ENCODE measurements at places on chromosomes 5 and 9.

- no peak for DNase-seq
Measured at GRCh38 chr5:150253416-150254208, 36.0 kb downstream of the CAMK2A start.

DNA sequence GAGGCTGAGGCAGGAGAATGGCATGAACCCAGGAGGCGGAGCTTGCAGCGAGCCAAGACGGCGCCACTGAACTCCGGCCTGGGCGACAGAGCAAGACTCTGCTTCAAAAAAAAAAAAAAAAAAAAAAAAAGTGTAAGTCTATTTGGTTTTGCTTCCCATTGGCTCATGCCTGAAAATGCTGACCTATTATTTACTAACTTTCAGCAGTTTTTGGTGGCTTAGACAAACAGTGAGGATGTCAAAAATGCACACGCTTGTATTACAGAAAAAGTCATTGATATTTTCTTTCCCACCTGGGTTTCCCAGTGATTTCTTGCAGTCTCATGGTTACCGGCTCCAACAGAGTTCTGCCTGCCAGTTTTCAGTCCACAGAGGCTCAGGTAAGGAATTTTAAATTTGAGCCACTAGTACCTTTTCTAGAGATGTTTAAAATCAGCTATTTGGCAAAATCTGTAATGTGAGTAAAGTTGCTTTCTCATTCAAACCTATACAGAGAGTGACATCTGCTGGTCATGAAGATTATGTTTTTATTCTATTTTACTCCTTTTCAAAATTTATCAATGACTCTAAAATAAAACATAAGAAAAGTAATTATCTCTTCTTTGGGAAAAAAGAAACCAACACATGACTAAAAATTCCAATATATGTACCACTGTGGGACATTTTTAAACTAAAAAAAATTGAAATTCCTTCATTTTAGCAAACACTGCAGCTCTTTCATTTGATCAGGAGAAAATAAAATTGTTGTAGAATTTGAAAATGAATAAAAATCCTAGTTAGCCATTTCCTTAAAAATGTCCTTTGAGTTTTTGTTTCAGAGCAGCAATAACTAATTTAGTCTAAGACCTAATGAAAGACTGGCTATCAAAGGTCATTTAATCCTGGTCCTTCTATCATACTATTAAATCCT is 8.8 kb downstream of the FAM200C start:
- DNase-seq = no peak

DNA sequence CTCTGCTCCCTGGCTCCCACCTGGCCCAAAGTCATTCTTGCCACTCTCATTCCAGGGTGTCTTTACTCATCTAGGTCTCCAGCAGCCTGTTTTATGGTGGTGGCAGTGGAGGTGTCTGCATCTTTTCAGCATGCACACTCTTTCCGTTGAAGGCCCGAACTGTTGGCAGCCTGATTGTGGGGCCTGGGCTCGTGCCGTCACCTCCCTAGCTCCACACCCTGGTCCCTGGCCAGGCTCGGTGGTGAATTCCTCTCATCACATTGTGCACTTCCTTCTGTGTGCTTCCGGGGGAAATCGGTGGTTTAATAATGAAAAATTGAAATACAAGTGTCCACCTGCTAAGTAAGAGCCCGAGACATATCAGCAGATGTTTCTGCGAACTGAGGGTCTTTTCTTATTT is 214.3 kb downstream of the TRIO start:
- no peak for DNase-seq

DNA sequence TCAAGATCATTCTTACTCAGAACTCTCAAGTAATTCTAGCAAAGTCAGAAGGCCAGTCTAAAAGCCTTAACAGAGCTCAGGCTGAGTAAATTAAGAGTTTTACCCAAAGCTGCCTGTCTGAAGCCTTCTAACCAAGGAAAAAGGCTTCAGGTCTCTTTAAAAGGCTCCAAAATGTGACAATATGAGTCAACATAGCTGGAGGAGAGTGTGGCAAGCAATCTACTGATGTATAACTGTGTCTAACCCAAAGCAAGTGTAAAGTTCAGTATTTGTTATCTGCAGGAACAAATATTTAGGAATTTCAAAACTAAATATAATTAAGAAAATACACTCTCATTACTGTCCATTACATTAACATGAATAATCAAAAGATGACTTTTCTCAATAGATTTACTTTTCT is 11.0 kb downstream of the ZBTB5 start:
- DNase-seq = no peak

DNA sequence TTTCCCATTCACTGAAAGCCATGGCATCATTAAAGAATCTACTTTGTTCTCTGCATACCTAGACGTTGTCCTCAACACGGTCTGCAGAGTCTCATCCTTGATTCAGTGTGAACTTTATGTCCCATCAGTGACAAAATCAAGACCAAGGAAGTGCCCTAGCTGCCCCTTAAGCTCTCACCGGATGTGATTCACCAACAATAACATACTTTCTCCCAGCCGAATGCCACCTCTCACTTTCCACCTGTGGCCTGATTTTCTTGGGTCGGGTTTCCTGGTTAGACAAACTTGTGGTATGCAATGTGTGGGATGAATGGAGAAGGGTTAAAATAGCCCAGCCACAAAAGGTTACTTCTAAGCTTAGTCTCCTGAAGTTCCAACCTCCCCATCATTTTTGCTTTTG is 145.3 kb upstream of the PAPPA start:
- DNase-seq = no peak

DNA sequence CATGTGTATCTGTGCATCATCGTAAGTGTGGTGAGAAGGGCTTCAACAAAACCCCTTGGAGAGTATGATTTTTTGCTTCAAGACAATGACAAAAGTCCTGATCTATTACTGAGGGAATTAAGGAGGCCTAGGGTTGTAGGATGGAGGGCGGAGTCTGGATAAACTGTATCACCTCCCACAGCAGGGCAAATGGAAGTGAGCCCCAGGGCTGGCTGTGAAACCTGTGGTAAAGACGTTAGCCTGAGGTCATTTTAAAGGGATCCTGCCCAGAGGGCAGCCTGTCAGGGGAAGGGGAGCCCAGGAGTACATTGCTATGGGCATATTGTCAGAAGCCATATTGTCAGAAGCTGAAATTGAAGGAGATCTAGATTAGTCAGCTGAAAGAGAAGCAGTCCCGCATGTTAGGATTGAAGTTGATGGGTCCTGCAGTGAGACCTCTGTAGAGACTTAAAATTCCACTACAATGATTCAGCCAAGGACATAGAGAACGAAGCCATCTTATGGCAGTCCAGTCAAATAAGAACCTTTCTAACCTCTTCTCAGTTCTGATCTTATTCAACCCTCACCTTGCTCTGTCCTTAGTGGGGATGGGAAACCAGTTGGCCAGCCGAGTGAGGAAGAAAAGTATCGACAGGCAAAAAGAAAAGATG is 26.9 kb downstream of the ADGRV1 start:
- DNase-seq = no peak

- no peak for DNase-seq
Measured at GRCh38 chr5:149526845-149527590, 24.2 kb downstream of the CSNK1A1 start.
